ENCODE measurements at places on chromosomes 4 and X.
A peak's percentile ranks its signal among the peaks of the same experiment; 100 is the strongest.

DNA sequence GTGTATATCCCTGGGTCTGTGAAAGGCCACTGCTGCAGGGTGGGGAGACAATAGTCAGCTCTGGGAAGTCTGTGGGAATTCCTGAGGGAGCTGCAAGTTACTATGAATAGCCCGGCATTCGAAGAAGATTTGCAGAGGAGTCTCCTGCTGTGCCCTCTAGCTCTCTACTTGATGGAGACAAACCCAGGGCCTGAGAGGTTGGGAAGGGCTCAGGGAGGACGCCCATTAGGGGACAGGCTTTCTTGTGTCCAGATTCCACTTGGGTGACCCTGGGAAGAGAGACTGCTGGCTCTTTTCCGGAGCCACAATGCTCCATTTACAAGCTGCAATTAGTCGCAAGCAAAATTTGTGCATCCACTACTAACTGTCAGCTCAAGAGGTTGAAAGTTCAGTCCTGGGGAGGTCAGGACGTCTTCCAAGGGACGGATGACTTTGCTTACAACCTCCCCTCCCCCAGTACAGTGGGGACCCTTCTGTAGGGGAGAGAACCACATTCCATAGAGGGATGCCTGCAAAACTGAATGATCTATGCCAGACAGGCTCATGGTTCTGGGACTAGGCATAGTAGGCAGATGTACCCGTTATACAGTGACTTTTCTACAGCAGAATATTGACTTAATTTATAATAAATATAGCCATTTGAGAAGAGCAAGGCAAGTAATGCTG lies 48.2 kb upstream of the PHOX2B start:
- no peak for DNase-seq

GRCh38 chrX:110395877-110396276 lies 37.2 kb downstream of the RTL9 start:
- no peak for DNase-seq

DNA sequence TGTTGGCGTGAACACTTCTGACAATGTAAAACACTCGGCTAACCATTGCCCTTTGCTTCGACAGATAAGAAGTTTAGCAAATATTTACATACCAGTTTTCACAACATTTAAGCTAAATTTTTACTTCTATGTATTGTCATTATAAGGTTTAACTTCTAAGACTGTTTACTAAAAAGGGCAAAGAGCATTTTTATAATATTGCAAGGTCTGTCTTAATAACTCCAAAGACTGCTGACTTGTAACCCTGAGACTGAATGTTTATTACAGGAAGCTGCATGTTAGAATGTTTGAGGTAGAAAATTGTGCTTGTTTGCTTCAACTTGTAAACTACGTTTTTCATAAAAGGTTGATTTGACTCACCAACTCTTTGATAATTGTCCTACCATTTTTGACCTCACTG lies 213.2 kb upstream of the RPS6KA3 start:
- no peak for DNase-seq

- no peak for DNase-seq
Observed at GRCh38 chr4:146486565-146486964, 35.2 kb downstream of the SLC10A7 start.

GRCh38 chrX:31600823-31601222 lies 529.0 kb upstream of the FTHL17 start:
- DNase-seq = no peak

DNA sequence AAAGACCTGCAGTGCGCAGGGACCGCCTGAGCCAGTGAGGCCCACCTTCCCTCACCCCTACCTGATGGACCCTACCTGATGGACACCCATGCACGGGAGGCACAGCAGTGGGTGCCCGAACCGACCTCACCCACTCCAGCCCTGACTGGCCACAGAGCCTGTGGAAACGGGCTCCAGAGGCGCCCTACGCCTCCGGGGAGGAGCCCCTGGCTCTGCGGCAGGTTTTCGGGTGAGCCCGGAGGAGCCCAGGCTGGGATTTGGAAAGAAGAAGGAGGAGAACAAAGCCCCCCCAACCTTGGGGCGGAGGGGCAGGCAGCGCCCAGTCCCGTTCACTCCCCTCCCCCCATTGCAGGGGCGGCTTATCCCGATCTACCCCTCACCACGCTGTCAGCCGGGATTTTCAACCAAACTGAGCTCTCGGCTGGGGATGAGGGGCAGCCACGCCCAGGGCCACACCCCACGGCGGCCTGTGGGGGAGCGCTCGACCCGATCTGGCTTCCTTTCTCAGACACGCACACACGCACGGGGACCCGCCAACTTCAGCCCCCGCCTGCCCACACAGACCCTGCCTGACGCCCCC lies 675 bp downstream of the L1CAM start:
- no peak for DNase-seq

GRCh38 chrX:153569475-153569874 lies 29.5 kb downstream of the CCNQ start:
- no peak for DNase-seq

GRCh38 chr4:153728660-153729059 lies 31.2 kb downstream of the RNF175 start:
- no peak for DNase-seq

DNA sequence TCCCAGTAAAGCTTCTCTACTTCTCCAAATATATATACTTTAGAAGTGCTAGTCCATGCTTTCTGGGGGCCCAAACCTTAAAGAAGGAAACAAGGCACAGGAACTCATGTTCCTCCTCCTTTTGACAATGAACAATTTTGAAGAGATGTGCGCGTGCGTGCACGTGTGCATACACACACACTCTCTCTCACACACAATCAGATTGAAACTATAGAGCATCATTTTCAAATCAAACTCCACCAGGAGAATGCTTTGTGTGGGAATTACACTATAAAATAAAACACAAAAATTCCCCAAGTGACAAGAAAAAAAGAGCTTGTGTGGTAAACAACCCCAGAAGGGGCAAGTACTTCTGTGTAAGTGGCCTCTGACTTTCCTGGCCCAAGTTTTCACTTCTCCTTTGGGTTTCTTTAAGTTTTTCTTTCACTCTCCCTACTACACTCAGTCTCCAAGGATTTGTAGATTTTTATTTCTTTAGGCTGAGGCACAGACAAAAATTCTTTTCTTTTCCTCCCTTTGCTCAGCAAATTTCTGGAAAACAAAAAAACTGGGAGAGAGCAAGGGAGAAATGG lies 46.6 kb upstream of the SHISA3 start:
- no peak for DNase-seq

- DNase-seq = peak; percentile 51
Observed at GRCh38 chr4:139301821-139302611, at the start of gene NDUFC1. NDUFC1 (minus strand) TSS chr4:139302477; CDS start chr4:139295798, 6,679 bp downstream.

DNA sequence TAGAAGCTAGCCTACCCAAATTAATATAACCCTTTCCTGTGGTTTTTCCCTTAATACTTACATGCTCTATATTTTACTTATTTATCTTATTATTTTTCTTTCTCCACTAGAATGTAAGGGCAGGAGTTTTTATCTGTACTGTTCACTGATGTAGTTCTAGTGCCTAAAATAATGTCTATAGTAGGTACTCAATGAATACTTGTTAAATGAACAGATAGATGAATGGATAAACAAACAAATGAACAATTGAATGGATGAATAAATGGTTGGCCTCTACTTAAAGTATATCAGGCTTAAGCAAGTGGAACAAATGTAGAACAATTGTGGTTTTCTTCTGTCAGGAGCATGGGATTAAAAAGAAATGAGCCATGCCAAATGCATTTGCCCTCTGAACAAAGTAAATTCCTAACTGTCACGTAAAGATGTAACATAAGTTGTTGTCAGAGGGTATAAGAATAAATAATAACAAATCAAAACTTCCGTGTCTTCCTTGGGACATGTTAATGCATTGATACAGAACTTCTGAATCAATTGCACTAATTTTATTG lies 54.1 kb downstream of the SYTL5 start:
- DNase-seq = no peak
